Activated CD8-positive, alpha-beta memory T cell treated with anti-CD3 and anti-CD28 coated beads for 4 hours (primary cell): ENCODE measurements at places on chromosomes 5 and 9.

DNA sequence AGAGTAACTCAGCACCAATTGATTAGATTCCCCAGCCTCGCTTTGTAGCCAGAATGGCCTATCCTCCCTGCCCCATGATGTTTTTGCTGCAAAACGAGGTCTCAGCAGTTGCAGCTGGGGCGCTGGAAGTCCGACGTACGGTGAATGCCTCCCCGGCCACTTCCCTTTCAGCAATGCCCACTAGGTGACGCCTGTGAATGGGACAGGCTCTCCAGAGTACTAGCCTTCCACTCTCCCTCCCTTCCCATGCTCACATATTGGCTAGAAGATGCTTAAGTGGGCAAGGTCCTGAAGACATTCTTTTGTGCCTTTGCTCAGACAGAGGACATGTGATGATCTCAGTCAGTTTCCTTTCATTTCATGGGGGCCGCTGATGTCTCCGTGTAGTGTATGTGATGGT is 50.8 kb downstream of the DMRT2 start:
- DNase-seq = no peak

DNA sequence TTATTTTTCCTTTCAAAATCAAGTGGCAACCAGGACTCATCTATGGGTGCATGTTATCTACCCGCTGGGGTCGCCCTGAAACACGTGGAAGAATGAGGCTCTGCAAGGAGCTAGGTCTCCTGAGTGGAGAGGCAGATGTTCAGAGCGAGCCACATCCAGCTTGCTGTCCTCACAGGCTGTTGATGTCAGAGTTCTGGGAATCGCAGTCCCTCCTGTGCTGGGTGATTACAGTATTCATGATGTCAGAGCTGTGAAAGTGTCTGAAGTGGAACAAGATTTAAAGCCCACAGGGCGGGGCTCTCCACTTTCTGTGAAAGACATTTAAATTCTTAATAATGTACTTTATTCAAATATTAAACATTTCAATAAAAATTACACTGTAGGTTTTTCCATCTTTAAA is 24.4 kb upstream of the LMX1B start:
- DNase-seq = no peak

GRCh38 chr5:16807547-16807864 is 128.6 kb downstream of the MYO10 start:
- DNase-seq = no peak

DNA sequence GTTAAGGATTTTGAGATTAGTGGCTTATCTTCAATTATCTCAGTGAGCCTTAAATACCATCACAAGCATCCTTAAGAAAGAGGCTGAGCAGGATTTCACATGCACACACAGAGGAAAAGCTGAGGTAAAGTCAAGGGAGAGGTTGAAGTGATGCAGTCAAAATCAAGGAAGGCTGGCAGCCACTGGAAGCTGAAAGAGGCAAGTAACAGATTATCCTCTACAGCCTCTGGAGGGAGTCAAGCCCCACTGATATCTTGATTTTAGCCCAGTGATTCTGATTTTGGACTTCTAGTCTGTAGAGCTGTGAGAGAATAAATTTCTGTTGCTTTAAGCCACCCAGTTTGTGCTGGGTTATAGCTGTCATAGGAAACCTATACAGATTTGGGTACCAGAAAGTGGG is 80.1 kb downstream of the ANKRD31 start:
- DNase-seq = no peak

- DNase-seq = no peak
Observed at GRCh38 chr9:119880361-119880760, 511.1 kb upstream of the BRINP1 start.

- no peak for DNase-seq
Observed at GRCh38 chr5:19790829-19791466, 197.1 kb downstream of the CDH18 start.

DNA sequence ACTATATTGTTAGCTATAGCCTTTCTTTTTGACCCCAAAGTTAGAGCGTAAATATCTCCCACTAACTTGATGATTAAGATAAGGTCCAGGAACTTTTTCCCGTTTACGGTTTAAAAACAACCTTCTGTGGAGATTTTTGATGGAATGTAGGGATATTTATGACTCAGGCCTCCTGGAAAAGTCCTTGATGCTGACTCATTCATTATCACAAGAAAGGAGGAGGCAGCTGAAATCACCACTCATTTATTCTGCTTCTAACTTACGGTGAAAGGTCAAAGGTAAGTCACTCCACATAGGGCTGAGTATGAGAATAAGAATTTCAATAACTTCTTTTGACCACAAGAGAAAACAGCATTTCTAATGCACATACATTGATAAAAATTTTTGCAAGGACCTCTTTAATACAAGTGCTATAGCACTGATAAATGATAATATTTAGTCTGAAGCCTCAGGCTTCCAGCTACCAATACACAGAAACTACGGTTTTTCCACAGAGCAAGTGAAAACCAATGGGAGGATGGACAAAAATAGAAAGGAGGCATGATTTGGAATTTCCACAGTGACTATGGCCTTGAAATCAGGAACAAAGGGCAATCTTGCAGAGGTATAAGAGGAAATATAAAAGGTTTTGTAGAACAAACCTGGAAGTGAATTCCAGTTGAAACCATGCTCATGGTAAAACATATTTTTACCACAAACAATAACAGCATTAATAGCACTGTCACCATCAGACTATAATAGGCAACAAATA is 146.5 kb downstream of the PPP2R2B start:
- no peak for DNase-seq

- DNase-seq = no peak
Observed at GRCh38 chr5:140205216-140205615, 30.2 kb downstream of the CYSTM1 start.

- no peak for DNase-seq
Observed at GRCh38 chr5:171323806-171324632, 15.0 kb downstream of the TLX3 start.

DNA sequence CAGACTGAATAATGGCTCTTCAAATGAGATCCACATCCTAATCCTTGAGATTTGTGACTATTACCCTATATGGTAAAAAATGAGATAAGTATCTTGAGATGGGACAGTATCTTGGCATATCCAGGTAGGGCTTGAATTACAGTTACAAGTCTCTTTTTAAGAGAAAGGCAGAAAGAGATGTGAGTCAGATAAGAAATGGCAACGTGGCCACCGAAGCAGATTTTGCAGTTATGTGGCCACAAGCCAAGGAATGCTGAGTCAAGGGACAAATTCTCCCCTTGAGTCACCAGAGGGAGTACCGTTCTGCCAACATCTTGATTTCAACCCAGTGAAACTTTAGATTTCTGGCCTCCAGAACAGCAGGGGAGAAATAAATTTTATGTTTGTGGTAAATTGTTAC is 1983.0 kb upstream of the C9orf72 start:
- no peak for DNase-seq

DNA sequence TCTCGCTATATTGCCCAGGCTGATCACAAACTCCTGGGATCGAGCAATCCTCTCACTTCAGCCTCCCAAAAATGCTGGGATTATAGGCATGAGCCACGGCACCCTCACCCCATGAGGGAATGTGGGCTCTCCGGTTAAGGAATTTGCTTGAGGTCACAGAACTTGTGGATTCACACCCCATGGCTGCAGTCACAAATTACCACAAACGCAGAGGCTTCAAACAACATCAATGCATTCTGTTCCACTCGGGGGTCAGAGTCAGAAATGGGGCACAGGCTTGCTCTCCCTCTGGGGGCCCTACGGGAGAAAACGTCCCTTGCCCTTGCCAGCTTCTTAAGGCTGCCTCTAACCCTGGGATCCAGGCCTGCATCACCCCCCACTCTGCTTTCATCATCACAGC is 12.2 kb upstream of the SPINK4 start:
- DNase-seq = no peak

- DNase-seq = no peak
Observed at GRCh38 chr5:60633341-60633740, 66.6 kb downstream of the DEPDC1B start.

DNA sequence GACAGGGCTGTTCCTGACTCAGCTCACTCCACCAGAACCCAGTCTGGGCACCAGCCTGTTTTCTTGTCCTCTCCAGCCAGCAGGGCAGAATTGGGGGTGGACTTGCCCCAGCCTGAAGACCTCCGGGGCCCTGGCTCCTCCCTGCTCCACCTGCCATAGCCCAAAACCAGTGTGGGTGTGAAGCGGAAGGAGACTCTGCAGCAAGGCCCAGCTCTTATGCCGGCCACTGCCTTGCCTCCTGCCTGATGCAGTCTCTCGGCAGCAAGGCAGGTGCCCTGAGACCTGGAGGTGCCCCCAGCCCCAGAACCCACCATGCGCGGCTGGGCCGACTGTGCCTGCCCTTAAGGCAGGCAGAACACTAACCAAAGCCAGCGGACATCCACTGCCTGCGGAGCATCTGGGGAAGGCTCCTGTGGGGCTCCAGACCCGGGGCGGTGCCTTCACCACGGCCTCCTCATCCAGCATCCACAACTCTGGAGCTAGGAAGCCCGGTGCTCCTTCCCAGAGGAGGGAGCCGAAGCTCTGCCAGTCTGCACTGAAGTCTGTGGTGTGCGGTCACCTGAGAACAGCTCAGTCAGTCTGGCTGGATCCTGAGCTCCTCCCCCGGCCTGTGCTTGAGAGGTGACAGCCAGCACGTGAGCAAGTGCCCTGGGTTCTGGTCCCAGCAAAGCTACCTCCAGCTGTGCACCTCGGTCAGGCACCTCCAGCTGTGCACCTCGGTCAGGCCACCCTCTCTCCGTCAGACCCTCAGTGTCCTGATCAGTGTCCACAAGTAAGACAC is 116.7 kb downstream of the ADAMTS2 start:
- no peak for DNase-seq

GRCh38 chr5:158170060-158170459 is 311.1 kb upstream of the CLINT1 start:
- no peak for DNase-seq

GRCh38 chr5:168295574-168296201 is 4.2 kb downstream of the WWC1 start:
- no peak for DNase-seq

GRCh38 chr9:134271338-134272301 is 54.6 kb upstream of the RXRA start:
- no peak for DNase-seq

DNA sequence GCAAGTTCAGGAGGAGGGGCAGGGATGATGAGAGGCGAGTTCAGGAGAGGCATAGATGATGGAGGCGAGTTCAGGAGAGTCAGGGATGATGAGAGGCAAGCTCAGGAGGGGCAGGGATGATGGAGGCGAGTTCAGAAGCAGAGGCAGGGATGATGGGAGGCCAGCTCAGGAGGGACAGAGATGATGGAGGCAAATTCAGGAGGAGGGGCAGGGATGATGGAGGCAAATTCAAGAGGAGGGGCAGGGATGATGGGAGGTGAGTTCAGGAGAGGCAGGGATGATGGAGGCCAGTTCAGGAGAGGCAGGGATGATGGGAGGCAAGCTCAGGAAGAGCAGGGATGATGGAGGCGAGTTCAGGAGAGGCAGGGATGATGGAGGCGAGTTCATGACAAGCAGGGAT is 17.8 kb upstream of the SPOCK1 start:
- no peak for DNase-seq

DNA sequence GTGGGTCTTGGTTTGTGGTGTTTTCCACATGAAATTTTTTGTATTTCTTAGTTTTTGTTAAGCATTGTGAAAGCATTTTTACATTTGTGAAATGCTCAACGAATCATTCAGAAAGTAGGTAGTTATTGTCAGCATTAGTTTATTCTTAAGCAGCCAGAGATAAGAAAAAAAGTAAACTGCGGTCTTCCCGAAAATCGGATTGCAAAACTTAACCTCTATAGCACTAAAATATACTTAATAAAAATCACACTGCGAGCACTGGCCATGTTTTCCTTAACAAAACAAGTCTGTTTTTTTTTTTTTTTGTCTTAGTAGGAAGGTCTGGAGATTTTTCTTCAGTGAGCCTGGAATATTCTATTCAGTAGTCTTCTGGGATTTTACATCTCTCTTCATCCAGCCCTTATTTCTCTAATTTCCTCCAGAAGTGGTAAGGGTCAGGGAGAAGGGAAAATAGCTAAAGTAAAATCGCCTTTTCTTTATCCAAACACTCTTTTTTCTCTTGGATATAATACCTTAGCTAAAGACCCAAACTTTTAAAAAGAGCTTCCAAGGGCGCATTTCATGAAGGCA is 289.9 kb downstream of the DMAC1 start:
- no peak for DNase-seq

GRCh38 chr5:38677636-38678035 is 121.2 kb upstream of the LIFR start:
- DNase-seq = no peak
